Brain pericyte (primary cell): ENCODE measurements at places on chromosomes 2 and 18.

- DNase-seq, result no peak
Measured at GRCh38 chr18:74407888-74408287, 49.2 kb downstream of the DIPK1C start.

- no peak for DNase-seq
Measured at GRCh38 chr2:171394164-171394740, 39.5 kb downstream of the METTL8 start.

GRCh38 chr18:71689416-71690160, 854.6 kb downstream of the CBLN2 start:
- no peak for DNase-seq

DNA sequence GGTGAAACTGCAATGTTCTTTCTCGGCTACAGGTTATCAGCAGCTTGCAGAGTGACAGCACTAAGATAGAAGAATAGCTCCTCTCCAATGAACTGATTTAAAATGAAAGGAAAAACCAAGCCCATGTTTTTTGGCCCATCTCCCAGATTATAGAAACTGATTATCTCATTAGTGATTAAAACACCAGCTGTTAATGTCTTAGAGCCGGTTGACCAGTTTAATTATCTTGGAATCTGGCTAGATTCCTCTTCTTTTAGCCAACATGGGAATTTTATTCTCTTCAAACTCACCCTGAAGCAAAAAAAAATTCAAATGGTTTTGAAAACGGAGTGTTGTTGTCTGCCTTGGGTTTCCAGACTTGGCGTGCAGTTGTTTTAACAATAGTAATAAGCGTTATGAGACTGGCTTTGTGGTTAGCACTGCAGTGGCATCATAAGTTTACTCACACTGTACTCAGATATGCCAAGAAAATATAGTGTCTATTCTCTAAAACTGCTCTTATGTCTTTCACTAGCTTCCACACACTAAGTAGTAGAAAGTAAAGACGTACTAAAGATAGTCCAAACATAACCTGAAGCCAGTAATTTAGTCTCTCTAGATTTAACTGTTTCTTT, 665.3 kb downstream of the STK39 start:
- DNase-seq, result no peak

- DNase-seq, result no peak
Measured at GRCh38 chr2:221074238-221074637, 497.9 kb downstream of the EPHA4 start.

GRCh38 chr2:222731201-222731621, 59.8 kb downstream of the MOGAT1 start:
- no peak for DNase-seq
